ENCODE measurements at places on chromosomes 13 and 19.

DNA sequence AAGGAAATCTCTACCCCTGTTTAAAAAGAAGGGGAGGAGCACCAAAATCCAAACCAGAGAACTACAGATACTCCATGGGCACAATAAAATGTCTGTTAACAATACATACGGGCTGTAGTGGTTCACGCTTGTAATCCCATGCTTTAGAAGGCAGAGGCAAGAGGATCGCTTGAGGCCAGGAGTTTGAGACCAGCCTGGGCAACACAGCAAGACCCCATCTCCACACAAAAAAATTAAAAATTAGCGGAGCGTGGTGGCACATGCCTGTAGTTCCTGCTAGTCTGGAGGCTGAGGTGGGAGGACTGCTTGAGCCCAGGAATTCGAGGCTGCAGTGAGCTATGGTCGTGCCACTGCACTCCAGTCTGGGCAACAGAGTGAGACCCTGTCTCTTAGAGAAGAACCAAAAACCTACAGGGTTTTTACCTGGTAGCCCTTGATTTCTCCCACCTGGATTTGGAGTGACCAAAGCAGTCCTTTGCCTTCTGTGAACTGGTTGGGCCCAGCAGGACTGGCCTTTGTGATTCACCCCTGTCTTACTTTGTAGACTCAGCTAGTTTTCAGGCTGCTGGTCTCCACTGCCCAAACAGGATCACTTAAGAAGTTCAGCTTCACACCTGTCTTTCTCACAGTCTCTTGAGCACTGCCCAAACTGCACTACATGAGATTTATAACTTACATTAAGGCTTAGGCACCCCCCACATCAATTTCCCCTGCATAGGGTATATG, 38.7 kb upstream of the FLT1 start:
- DNase-seq: no peak

- DNase-seq: no peak
Observed at GRCh38 chr19:821825-822503, at the start of gene PLPPR3. PLPPR3 (minus strand) TSS chr19:821955; CDS start chr19:821559, 396 bp downstream.

DNA sequence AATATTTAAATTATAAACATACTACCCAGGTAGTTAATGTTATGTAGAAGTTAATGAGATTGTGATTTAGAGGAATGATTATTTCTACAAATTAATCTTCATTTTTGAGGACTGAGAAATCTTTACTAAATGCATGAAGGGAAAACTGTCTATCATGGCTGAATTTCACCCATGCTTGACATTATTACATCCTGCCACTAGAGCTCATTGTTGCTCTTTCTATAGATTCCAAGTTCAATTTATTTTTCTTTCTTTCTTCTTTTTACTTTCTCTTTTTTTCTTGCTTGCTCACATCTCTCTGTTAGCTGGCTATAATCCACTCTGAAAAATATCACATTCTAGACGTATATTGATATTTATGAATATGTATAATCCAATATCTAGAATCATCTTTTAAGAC, 505.0 kb upstream of the KLHL1 start:
- no peak for DNase-seq

DNA sequence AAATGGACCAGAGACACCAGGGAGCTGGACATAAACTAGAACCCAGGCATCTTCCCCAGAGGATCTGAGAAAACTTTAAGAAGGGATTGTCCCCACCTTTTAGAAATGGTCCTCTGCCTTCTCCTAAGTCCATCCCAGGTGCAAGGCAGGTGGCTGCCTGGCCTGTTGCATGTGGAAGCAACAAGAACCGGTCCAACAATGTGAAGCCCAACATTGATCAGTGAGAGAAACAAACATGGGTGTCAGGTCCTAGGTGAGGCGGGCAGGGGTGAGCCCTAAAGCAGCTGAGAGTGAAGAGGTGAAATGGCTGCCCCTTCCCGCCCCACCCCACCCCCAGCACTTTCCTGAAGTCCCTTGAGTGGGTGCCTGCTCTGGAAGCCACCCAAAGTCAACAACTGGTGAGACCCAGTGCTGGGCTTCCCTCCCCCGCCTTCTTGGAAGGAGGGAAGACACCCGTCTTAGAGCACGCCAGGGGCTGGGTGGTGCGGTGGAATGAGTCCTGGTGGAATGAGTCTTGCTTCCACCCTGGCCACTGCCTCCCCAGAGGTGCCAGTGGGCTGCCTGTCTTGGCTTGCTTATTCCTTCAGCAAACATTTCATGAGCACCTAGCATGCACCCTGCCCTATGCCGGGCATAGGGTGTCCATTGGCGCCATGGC, 1.7 kb downstream of the AP1M1 start:
- DNase-seq: no peak

DNA sequence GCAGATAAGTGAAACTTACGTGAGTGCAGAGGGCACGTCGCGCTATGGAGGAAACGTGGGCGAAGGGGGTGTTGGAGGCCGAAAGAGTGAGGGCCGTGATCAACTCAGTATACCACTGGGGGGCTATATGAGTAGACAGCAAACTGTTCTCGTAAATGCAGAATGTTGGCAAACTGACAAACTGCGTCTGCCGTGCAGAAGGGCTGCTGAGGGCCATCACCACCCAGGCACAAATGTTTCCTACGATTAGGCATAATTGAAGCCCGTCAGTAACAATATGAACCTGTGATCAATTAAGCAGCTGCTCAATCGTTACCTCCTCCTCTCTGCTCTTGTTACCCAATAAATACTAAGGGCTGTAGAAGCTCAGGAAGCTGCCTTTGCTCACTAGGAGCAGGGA, 17.3 kb upstream of the MADCAM1 start:
- no peak for DNase-seq

- DNase-seq: no peak
Observed at GRCh38 chr13:48775804-48776203, 122.1 kb downstream of the CYSLTR2 start.

- no peak for DNase-seq
Observed at GRCh38 chr13:76717092-76717491, 169.1 kb downstream of the KCTD12 start.

DNA sequence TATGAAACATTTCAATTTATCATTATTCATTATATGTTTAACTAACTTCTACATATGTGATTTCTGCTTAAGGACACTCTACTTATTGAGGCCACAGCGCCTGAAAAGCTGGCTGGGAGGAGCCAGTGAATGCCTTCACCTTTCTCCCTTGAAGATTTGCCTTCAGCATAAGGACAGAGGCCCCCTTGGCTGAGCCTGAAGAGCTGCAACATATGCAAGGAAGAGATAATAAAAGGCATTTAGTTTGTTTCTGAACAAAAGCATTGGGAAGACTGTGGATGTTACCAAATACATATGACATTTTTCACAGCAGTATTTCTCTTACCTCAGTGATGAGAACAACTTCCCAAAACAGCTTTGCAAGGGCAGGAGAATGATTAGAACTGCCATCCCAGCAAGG, 92.1 kb downstream of the ABCC4 start:
- DNase-seq: no peak

DNA sequence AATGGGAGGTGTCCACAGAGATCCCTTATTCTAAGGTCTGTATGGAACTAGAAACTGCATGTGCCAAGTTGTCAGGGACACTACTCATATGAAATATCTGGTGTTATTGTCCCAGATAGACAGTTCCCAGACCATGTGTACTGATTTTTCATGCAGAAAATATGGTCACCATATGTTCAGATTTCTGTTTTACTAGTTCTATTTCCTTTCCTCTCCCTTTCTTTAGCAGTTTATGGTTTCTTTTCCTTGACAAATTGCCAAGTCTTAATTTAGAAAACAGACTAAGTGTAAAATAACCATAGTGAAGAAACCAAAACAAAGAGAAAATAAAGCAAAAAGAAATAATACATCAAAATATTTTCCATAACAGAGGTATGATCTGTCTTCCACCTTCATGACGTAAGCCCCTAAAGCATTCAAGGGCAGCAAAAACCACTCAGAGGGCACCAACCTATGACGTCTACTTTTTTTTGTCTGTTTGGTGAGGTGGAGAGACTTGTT, 248.5 kb downstream of the KCTD12 start:
- no peak for DNase-seq

DNA sequence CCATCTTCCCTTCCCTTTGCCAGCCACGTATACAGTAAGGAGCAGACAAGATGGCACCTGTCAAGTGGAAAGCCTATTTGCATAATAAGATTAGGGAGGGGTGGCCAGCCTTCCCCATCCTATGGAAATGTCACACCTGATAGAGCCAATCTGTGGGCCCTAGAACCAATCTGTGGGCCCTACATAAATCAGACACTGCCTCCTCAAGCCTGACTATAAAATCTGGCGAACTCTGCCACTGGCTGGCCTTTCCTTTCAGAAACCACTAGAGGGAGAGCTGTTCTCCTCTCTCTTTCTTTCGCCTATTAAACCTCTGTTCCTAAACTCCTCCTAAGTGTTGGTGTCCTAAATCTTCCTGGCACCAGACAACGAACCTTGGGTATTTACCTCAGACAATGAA, 231.5 kb upstream of the KLHL1 start:
- no peak for DNase-seq

- DNase-seq: no peak
Observed at GRCh38 chr19:42038666-42039065, 31.3 kb downstream of the GRIK5 start.

- no peak for DNase-seq
Observed at GRCh38 chr13:29730253-29730652, 120.2 kb downstream of the UBL3 start.

DNA sequence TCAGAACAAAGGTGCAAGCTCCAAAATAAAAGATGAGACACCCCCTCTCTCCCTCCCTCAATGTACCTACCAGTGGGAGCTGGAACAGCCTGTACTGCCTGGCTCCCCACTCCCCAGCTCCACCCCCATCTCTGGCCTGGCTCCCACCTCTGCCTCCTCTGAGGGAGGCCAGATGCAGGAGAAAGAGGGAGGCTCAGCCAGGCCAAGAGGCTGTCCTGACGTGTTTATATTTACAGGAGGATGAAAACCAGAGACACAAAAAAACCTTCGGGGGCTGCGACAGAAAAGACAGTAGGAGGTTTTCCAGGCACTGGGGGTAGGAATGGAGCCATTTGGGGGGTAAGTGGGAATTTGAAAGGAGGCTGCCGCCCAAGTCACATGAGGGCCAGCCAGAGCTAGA, 19.7 kb downstream of the ARHGEF18 start:
- no peak for DNase-seq

DNA sequence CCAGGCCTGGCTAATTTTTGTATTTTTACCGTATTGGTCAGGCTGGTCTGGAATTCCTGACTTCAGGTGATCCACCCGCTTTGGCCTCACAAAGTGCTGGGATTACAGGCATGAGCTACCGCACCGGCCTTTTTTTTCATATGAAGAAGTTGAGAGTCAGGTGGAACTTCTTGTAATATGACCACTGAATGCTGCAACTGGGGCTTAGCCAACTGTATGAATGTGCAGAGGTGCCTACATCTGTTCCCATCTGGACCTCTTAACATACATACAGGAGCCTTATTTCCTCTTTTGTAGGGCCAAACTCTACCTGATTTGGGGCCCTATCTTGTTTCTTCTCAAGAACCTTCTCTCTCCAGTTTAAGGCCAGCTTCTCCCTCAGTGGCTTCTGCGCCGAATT, 11.9 kb upstream of the GGACT start:
- no peak for DNase-seq

DNA sequence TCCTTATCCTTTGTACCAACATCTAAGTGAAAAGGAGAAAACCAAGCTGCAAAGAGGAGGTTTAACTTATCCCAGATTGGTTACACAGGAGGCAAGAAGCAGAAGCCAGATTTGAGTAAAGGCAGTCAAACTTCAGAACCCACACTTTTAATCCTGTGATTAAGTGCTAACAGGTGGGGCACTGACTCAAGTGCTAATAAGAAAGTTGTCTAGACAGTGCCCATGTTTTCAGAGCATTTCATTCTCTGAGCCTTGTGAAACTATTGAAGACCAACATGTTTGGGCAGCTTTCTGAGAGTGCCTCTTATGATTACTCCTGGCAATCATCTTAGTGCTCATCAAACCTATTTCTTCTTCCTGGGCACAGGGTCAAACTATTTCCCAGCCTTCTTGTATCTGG, 380.8 kb downstream of the KCNRG start:
- DNase-seq: no peak

GRCh38 chr19:7311911-7312310, 17.7 kb upstream of the INSR start:
- DNase-seq: no peak

- DNase-seq: no peak
Observed at GRCh38 chr13:77579959-77580358, 44.5 kb downstream of the SCEL start.

DNA sequence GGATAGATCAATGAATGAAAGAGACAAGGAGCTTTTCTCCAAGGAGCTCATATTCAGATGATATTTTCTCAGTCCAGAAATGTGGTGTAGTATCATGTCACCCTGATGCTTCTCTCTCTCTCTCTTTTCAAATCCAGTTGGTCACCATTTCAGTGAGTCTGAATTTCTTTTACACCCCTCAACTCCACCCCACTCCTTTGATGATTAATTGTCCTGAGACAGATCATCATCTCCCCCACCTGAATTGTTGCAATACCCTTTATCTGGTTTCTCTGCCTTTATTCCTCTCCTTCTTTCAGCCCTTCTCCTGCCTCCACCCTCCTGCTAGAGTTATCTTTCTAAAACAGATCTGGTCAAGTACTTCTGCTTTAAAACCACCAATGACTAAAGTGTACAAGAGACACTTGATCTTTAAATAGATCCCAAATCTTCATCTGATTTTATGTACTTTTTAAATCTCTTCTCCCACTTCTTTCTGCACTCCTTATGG, 299.8 kb downstream of the KLF5 start:
- no peak for DNase-seq

DNA sequence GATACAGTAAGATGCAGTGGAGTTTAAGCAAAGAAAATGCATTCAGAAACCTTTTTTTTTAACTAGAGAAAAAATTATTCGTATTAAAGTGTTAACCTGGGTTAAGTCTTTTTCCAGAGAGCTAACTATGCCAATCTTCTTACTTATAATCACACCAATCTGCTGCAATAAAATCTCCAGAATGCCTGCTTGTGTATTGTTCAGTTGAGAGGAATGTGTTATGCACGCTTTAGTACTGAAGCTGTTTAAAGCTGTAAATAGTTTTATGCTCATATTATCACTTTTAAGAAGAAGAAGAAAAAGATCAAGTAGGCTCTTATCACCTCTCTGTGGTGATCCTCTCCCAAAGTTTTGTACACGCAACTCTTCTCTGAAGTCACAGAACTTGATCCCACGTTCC, 528.7 kb downstream of the RFC3 start:
- no peak for DNase-seq

DNA sequence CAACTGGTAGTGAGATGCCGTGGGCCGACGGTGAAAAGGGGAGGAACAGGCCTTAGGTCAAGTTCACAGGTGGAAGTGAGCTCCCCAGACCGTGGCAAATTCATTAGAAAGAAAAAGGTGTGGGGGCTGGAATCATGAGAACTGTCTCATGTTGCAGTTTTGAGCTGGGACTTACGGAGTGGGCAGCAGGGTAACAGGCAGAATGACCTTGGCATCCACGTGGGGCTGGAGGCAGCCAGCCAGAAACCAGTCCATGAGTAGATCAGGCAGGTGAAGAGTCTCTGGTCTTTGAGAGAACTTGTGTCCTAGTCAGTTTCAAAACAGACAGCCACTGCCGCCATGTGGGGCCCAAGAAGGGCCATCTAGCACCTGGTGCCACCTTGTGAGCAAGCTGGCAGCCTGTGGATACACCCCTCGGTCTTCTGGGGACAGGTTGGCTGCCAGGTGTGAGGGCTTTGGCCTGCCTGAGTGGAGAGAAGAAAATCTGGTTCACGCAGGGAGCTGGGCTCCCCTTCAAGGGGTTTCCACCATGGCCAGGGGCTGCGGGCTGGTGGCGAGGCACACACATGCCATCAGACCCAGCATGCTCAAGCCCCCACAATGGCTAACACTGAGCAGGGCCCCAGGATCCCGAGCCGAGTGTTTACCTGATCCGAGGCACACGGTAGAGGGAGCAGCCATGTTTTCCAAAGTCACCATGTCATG, 23.9 kb downstream of the TSSK6 start:
- DNase-seq: no peak
